Heart right ventricle (tissue), 16 donors: ENCODE measurements at places on chromosomes 3 and 15. TPM values are rescaled to one million over a fixed set of nuclear protein-coding genes. Genes with fewer than 3 reads are reported as not detected.

- peak; percentile 84 for DNase-seq
Measured at GRCh38 chr15:29822100-29822683, at the start of gene TJP1. Gene TJP1, minus strand, starts transcription at chr15:29822468. Its CDS starts 440 bp downstream, at chr15:29822028.

- no peak for DNase-seq
Measured at GRCh38 chr3:196195664-196196265, 15.4 kb downstream of the ZDHHC19 start.

DNA sequence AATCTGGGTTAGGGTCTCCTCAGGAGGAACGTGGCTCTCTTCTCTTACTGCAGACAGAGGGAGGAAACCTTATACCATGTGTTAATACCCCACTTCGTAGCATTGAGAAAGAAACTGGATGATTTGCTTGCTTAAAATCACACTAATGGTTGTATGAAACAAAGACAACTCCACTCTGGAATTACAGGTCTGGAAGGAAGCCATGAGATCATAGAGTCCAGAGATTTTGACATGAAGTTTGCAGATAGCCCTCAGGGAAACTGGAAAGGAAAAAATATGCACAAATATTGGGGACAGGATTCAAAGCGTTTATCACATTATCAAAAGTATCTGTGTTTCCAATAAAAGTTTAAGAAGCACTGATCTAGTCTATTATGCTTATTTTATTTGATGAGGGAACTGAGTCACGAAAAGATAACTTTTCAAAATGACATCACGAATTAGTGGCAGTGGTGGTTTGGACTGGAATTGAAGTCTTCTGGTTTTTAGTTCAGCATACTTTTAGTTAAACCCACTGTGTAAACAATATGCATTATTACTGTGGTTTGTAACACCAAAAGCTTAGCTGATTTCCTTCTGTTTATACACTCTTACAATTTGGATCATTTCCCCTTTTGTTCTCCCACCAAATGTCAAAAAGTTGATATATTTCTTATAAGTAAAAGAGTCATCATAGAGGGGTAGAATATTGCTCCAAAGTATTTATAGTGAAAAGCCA lies 16.8 kb downstream of the FGF7 start:
- DNase-seq: no peak

DNA sequence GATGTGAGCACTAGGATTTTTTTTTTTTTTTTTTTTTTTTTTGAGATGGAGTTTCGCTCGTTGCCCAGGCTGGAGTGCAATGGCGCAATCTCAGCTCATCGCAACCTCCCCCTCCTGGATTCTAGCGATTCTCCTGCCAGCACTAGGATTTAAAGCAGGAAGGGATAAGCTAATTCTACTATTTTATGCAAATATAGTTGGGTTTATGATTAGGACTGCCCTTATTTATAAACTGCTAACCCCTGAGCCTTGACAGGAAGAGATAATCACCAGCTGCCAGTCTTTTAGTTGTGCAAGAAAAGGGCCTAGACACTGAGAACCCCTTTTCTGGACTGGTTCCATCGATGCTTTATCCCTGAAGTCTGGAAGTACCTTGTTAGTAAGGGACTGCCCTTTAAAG lies 36.7 kb downstream of the IFT57 start:
- no peak for DNase-seq

GRCh38 chr15:26177816-26178215 lies 314.7 kb upstream of the ATP10A start:
- DNase-seq: no peak

DNA sequence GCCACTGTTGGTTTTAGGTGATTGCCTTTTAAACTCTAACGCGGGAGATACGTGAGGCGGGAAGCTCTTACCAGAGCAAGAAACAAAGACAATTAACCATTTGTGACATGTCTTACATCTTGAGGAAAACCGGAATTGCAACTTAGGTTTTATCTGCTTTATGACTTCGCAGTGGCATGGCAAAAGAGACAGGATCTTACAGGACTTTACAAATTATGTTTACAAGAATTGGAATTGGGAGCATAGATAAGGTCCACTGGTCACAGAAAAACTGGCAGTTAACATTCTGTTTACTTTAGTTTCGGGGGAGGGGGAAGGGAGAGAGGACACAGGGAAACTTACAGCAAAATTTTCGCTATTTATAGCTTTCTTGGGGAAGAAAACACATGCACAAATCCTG lies 1119.6 kb downstream of the ZPLD1 start:
- no peak for DNase-seq

- no peak for DNase-seq
Measured at GRCh38 chr3:187150599-187150998, 11.3 kb upstream of the RPL39L start.

DNA sequence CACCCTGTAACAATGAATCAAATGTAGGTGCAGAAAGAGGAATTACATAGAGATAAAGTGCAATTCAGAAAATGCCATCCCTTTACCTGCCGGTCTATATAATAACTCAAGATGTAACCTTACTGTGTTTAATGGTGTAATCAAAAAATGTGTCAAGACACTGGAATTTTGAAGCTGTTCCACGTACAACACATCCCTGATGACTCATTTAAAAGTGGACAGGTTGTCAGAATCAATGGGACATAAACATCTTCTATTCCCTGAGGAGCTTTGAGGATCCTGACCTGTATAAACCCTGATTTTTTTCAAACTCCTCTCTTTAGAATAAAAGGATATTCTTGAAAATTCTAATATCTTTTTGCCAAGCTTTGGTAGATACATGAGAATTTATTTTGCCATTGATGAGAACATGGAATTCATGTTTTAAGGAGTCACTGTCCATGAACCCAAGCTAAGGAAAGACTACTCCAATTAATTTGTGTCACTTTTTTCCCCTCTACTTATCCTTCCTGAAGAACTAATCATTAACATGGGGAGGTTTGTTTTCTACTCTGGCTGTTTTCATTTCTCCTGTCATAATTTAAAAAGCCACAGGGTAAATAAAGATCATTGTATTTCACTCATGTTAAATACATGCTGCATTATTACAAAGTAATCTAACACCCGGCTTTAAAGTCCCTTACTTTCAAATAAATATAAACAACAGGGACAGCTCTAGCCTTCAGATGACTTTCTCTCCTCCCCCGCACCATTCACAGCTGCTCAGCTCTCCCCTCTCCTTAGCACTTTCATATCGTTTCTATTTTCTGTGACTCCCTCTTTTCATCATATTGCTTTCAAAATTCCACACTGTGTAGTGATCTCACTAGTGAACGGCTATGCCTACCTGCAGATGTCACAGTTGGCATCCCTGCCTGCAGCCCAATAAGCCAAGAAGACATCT lies 138.3 kb downstream of the TAFA4 start:
- no peak for DNase-seq

- no peak for DNase-seq
Measured at GRCh38 chr3:66502981-66503380, 2.2 kb upstream of the LRIG1 start.

DNA sequence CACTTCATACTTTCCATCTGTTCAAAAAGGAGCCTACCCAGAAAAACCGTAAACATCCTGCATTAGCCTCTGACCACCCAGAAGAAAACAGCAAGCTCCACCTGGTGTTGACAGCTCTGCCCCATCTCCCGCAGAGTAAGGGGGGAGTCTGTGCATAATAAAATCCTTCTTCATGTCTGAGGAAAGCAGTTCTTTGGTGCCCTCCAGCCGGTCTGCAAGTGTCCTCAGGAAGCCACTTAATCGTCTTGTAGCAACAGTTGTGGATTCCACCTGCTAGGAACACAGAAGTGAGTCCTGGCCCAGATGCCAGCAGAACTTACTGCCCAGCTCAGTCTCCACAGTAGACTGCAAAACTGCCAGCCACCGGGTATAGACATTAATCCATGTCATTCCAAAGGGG lies 22.5 kb downstream of the RIOX2 start:
- DNase-seq: no peak

DNA sequence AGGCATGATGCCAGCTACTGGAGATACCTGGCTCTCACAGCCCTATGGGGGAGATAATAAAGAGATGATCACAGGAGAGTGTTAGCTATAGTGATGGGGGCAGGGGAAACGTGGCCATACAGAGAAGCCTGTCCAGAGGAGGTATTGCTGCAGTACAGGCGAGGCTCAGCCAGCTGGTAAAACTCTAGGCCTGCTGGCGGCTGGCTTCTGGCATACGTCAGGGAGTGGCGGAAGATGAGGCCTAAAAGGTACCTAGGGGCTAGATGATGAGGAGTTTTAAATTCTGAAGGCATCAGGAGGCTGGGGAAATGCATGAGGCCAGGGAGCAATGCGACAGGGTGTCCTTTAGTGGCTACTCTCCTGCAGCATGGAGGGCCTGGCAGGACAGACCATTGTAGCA lies 110.7 kb downstream of the EEFSEC start:
- no peak for DNase-seq

DNA sequence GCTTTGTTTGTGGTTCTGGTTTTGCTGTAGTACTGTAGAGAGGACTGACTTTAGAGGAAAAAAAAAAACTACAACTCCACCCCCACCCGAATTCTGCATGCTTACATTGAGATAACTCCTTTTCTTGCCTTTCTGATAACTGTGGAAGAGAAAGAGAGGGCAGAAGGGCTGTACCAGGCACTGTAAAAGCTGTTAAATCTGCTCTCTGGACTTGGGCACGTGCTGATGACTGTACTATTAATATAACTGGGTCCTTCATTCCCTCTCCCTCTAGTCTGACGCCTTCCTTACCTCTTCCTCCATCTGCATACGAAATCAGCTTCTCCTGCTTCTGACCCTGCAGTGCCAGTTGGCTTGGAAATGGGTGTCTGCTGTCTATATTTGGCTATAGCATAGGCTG lies 15.0 kb downstream of the MAPKBP1 start:
- no peak for DNase-seq

DNA sequence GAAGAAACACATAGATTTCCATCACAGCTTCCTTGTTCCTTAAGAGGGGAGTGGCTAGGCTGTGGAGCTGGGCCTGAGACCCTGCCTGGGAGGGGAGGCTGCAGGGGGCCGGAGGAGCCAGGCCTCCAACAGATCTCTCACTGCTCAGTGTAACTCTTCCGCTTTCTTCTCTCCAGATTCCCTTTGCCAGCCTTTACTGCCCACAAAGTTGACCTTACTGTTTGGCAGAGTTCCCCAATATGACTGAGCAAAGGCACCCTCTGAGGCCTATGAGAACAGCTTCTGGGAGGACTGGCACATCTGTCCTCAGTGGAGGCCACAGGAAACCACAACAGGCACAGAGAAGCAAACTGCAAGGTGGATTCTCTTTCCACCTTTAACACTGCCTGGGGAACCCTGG lies 38.1 kb downstream of the SLCO2A1 start:
- no peak for DNase-seq

DNA sequence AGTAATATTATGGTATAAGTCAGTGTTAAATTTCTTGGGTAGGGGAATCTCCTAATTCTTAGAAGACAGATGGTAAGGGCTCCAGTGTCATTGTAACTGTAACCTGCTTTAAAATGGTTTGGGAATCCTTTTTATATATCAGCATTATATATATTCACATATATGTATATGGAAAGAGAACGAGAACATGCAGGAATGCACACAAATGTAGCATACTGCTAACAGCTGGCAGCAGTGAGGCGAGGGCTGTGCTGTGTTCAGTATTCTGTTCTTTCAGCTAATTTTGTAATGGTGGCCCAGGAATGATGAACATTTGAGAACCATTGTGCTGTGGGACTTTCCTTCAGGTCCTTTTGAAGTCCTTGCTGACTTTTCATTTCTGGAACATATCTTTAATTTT lies 60.8 kb downstream of the EEFSEC start:
- no peak for DNase-seq

GRCh38 chr15:69615736-69616135 lies 163.1 kb downstream of the RPLP1 start:
- no peak for DNase-seq

DNA sequence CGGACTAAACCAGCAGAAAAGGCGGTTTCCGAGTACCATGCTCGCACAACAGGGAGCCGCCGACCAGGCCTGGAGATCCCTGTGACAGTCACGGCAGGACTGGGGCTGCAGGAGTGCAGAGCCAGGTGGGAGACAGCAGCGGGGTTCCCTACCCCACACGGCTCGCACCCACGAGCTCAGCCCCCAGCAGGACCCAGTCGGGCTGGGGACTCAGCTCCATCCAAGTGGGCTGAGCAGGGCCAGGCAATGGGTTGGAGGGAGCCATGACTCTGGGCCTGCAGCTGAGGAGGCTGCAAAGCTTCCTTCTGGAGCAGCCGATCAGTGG lies 15.8 kb downstream of the XXYLT1 start:
- DNase-seq: no peak

GRCh38 chr3:52792961-52793695 lies 1.5 kb upstream of the ITIH3 start:
- no peak for DNase-seq

GRCh38 chr3:167740961-167741587 lies 5.6 kb downstream of the SERPINI1 start:
- no peak for DNase-seq

GRCh38 chr15:41876007-41876406 lies 17.8 kb downstream of the SPTBN5 start:
- no peak for DNase-seq

DNA sequence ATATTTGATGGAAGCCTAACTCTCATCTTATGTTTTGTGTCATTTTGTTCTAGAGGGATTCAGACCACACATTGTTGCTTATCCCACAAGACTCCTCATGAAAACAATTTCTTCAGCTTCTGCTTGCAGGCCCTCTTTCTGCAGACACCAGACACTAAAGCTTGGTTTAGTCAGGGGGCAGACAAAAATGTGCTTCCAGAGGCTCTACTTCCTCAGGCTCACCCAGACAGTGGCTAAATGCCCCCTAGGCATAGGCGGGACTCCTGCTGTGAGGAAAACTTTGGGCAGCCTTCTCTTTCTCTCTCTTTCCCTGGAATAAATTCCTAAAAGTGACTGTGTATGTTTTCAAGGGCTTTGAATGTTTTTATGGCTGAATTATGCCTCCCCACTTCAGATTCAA lies 435.4 kb upstream of the ATP11B start:
- no peak for DNase-seq

DNA sequence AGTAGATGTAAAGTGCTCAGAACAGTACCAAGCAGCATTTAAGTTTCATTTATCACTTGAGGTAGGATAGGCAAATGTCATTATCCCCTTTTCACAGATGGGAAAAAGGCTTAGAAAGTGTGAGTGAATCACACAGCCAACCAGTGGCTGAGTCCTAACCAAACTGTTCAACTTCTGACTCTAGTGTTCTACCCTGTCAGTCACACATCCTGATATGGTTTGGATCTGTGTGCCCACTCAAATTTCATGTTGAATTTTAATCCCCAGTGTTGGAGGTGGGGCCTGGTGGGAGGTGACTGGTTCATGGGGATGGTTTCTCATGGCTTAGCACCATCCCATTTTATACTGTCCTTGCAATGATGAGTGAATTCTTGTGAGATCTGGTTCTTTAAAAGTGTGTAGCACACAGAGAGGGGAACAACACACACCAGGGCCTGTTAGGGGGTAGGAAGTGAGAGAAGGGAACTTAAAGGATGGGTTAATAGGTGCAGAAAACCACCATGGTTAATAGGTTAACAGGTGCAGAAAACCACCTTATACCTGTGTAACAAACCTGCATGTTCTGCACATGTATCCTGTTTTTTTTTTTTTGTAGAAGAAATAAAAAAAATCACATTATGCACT lies 304.7 kb downstream of the SUCLG2 start:
- DNase-seq: no peak

The PCOLCE2 gene
- total RNA-seq: 82.5 TPM

The OXSM gene
- 17.2 TPM for total RNA-seq

The PCLAF gene
- not detected for total RNA-seq

The ADAMTS9 gene
- 22.8 TPM for total RNA-seq

The AADACL2 gene
- total RNA-seq: not detected

The SERPINI2 gene
- not detected for total RNA-seq

The HGD gene
- total RNA-seq: not detected
